ENCODE measurements at places on chromosomes 5 and 9. TPM values are rescaled to one million over a fixed set of nuclear protein-coding genes. Genes with fewer than 3 reads are reported as not detected.
A peak's percentile ranks its signal among the peaks of the same experiment; 100 is the strongest.

GPR21 gene
- 3.0 TPM for total RNA-seq

DNA sequence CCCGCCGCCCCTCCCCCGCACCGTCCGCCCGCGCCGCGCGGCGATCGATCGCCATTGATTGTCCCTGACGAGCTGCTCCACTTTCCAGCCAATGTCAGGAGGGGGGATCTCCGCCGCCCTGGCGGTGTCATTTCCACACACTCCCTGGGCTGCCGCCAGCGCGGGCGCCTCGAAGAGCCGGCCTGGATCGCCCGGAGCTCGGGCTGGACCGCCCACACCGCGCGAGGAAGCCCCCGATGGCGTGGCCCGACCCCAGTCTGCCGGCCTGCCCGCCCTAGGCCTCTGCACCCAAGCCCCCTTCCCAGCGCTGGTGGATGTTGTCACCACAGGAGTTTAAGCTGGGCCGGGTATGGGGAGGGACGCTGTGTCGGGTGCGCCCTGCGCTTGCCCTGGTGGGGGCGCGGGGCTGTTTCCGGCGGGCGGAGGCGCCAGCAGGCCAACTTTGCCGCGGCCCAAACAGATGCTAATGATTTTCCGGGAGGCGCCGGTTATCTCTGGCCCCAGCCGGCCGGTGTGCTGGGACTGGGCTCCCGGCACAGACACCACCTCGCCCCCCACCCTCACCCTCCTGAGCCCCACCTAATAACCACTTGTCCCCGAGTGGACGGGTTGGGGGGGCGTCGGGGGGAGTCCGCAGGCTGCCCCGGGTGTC is 10.6 kb upstream of the CXXC5 start:
- H3K27ac ChIP-seq, result peak overlapping the region; percentile 93
- H3K4me3 ChIP-seq, result peak overlapping the region; percentile 68
- no peaks in the 10 kb centered on the region for H3K36me3 ChIP-seq
- peaks cover 50% of the 10 kb centered on the region for H3K4me1 ChIP-seq
- H3K27me3 ChIP-seq, result no peaks in the 10 kb centered on the region

- H3K36me3 ChIP-seq, result no peaks in the 10 kb centered on the region
- no peak overlapping the region for H3K27ac ChIP-seq
- DNase-seq, result no peak
These were observed 433.4 kb upstream of the BRINP1 start for GRCh38 chr9:119802621-119803020.

ANKRD34B gene
- total RNA-seq, result not detected

- H3K27ac ChIP-seq, result no peak overlapping the region
- no peaks in the 10 kb centered on the region for H3K4me1 ChIP-seq
- H3K36me3 ChIP-seq, result no peaks in the 10 kb centered on the region
- DNase-seq, result no peak
These were observed 42.1 kb upstream of the ZNF462 start for GRCh38 chr9:106820866-106821265.

EQTN gene
- total RNA-seq, result not detected

MROH2B gene
- not detected for total RNA-seq

TEX48 gene
- not detected for total RNA-seq

ACOT12 gene
- not detected for total RNA-seq
